ENCODE measurements at places on chromosomes 6 and 20.

- DNase-seq, result no peak
Observed at GRCh38 chr6:110664933-110665332, 150.3 kb downstream of the CDK19 start.

- peak; percentile 78 for DNase-seq
Observed at GRCh38 chr6:27814665-27815424, 97.4 kb downstream of the OR2B2 start.

DNA sequence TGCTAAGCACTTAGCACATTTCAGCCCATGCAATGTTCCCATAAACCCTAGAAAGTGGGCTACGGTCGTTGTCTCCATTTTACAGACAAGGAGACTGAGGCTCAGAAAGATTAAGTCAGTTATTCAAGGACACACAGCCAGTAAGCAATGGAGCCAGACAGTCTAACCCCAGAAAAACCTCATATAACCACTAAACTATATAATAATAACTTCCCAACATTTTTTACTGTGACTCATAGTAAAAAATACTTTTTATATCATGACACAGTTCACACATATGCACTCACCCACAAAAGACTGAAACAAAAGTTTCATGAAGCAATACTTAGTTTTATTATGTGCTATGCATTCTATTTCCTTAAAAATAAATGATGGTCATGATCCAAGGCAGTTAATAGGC, 66.2 kb upstream of the EYA2 start:
- DNase-seq, result no peak

DNA sequence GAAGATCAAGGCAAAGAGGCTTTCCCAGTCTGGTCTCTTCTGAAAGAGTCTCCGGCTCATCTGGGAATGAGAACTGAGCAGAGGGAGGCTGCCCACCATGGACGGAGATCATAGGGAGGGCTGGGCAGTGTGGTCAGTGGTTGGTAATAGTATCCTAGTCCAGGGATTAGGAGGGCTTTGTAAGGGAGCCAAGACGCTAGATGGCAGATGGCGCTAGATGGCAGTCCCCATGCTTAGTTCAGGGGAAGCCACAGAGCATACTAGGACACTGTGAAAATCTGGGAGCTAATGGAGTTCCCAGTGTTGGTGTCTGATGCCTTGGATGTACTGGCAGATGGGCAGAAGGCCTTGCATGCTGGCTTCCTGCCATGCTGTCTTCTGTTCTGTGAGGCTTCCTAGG, 21.7 kb upstream of the DAAM2 start:
- DNase-seq, result no peak

DNA sequence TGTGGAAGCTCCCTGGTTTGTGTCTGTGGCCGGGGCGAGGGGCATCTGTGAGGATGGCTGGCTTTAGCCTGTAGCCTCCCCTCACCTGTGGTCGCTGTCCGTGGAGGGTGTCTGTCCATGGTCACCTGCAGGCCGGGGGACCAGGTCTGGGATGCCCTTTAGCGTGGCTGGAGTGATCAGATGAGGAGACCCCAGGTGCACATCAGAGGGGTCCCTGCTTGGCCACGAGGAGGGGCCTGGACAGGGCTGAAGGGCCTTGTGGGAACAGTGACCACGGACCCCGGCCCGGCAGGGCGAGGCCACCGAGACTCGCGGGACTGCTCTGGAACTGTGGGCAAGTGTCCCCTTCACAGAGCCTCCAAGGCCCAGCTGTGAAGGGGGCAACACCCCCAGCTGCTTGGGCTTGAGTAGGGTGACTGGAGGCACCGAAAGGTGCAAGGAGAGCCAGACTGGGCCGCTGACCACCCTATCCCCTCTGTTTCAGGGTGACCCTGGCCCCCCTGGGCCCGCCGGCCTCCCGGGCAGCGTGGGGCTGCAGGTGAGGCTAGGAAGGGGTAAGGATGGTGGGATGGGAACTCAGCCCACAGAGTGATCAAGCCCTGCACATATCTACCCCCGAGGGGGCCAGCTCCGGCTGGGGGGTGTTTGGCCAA, 8.6 kb downstream of the COL9A3 start:
- DNase-seq, result no peak

GRCh38 chr20:51549474-51549873, 7.0 kb upstream of the NFATC2 start:
- no peak for DNase-seq

- DNase-seq, result no peak
Observed at GRCh38 chr6:78984225-78984950, 93.7 kb downstream of the PHIP start.

DNA sequence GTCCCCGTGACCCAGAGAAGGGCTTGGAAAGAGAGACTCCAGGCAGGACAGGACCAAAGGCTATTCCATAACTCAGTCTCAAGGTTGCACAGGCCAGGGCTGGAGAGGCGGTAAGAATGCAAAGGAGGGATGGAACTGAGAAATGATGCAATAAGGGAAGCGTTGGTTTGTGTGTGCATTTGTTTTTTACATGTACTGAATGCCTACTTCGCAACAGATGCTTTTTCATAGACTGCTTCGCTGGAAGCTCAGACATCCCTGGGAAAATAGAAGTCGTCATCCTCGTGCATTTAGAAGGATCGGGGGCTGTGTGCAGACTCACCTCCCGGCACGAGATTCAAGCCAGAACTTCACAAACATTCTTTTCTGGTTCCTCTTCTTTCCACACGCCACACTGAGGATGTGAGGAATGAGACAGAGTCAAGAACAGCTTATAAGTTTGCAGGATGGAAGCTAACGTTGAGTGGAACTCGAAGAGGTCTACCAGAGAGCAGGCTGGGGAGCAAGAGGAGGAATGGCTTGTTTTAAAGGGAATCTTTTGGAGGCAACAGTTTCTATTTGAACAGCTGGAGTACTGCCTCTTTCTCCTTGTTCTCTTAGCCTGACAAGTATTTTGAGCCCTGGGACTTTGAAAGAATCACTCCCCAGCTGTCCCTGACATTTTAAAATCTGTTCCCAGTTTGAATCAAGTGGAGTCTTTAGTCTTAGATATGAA, 19.3 kb upstream of the LY86 start:
- no peak for DNase-seq

GRCh38 chr6:113969888-113970804, 802 bp downstream of the HDAC2 start:
- peak; percentile 23 for DNase-seq

All from naive thymus-derived CD8-positive, alpha-beta T cell (primary cell).